OCI-M1 (cell line): ENCODE measurements at places on chromosomes 7 and 10.

- DNase-seq = peak; percentile 10
Measured at GRCh38 chr7:139875821-139876241, 46.8 kb downstream of the TBXAS1 start.

DNA sequence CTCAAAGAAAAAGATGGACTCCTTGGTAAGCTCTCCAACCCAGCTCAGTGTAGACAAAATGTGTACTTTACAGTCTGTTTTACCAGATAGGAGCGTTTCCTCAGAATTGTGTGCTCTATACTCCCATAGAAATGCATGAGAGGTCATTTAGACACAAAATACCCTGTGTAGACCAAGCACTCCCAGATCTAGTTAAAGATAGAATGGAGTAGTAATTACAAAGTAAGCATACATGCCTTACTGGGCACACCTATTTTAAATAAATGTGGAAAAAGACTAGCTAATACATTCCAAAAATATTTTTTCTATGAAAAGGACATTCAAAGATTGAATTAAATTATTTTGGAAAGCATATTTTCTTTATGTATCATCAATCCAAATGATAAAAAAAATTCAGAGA lies 271.9 kb upstream of the DGKB start:
- DNase-seq = no peak

DNA sequence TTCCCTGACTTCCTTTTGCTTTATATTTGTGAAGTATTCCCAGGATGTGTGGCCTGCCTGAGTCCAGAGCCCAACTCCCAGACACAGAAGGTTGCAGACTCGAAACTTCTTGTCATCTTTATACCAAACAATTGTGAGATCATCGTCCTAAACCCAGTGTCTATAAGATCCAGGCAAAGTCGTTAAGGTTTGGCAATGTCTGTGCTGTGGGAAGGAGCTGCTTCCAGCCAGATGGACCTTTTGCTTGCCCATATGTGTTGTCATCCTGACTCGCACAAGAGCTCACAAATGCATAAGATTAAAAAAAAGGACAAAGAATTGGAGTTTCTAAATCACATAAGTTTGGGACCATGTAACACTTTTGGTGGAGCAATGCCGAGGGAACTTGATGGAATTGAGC lies 37.0 kb downstream of the WNT2 start:
- no peak for DNase-seq

GRCh38 chr7:98875501-98875900 lies 2.8 kb upstream of the TRRAP start:
- DNase-seq = no peak

GRCh38 chr7:76155938-76156337 lies 45.8 kb upstream of the SRRM3 start:
- peak; percentile 94 for DNase-seq
